ENCODE measurements at places on chromosomes 16 and 17.

- DNase-seq, result peak; percentile 52
Observed at GRCh38 chr16:89289428-89290395, 72.2 kb downstream of the ZNF778 start.

DNA sequence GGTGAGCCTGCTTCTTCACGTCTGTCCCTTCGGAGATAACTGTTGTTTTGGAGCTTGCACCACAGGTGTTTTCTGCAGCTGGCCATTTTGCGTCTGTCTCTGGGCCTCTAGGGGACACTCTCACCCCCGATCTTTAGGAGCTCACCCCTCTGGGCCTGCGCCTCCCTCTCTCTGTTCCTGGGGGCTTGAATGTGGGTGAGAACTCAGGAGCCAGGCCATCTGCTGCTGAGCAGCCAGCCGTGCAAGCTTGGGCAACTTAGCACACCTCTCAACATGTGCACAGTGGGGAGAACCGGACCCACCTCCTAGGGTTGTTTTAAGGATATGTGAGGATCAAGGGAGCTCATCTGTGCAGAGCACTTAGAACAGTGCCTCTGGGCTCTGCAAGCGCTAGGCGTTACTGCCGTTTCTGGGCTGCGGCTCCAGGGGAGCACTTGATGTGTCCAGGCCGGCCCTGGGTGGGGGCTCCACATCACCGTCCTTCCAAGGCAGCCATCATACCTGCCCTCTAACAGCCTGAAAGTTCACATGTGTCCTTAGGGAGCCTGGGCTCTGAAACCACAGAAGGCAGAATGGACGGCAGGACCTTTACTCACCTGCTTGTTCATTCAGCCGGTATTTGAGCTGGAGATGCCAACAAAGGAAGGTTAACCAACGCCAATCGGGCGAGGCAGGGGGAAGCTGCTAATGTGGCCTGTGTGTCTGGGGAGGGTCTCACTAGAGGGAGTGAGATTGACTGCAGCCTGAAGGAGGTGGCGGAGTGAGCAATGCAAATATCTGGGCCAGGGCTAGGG lies 66.3 kb downstream of the MRC2 start:
- no peak for DNase-seq

DNA sequence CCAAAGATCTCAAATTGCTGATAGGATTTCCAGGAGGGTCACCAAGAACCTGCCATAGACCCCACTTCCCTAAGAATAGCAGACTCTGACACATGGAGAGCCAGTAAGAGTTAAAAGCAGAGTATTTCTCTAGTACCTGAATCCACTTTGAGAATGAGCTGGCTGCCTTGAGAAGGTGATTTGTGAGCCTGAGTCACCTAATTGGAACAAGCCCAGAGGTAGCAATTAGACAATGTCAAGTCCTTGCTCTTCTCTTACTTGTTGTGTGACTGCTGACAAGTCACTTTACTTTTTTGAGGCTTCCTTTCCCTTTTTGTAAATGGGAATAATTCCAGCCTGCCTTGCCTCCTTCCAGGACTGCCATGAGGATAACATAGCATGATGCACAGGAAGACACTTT lies 76.1 kb upstream of the ASIC2 start:
- DNase-seq, result no peak

DNA sequence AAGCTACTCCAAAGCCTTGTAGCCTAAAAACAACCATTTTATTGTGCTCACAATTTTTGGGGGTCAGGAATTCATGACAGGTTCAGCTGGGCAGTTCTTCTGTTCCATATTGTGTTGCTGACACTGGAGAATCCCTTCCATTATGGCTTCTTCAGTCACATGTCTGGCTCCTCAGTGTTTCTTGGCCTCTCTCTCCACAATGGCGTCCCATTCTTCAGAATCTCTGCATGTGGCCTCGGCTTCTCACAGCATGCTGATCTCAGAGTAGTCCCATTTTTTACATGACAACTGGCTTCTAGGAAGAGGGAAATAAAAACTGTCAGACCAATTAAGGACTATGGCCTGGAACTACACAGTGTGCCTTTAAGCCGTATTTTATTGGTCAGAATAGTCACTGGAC lies 49.7 kb downstream of the NF1 start:
- no peak for DNase-seq

GRCh38 chr16:87098361-87098760 lies 218.8 kb downstream of the C16orf95 start:
- no peak for DNase-seq

DNA sequence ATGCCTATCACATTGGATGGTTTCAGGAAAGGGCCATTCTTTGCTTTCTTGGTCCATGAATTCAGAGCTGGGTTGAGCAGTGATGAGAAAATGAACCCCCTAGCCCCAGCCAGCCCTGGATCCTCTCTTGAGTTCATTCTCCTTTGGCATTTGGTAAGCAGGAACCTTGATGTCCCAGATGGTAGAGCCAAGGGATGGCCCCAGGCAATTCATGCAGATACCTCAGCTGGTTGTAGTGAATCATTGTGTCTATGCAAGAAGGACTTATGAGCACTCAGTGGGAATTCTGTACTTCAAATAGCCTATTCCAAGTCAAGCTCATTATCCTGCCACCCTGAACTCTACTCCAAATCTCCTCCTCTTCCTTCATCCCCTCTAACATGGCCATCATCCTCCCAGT lies 412.7 kb downstream of the UTP18 start:
- no peak for DNase-seq

- no peak for DNase-seq
Observed at GRCh38 chr16:309476-309875, 26.5 kb downstream of the PDIA2 start.

GRCh38 chr17:57534863-57535248 lies 210.2 kb downstream of the CCDC182 start:
- no peak for DNase-seq

DNA sequence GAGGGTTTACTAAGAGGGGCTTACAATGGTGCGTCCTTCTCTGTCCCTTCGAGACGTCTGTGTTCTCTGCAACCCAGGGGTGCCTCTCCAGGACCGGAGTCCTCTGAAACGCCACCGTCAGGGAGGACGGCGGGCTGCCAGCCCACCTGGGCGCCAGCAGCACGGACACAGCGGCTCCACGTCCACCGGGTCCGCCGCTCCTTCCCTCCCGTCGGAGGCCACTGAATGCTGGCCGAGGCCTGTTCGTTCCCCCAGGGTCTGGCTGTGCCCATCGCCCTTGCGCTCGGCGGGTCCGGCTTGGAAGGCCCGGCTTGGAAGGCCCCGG lies 403 bp downstream of the TEPSIN start:
- DNase-seq, result no peak

DNA sequence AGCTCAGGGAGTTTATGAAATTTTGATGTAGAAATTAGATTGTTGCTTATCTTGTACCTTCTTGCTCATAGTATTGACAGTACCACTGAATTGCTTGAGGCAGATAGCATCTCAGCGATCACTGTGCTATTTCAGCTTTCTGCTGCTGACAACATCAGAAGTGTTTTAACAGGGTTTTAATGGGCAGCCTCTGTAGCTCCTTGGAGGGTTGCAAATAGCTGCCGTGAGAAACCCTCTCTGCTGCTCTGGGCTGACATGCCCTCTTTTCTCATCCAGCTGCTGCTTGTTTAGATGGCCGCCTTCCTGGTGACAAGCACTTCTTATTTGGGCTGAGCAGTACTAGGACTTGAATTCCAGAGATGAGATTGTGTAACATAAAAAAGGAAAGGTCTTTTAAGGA lies 180.2 kb upstream of the TBX2 start:
- DNase-seq, result no peak

DNA sequence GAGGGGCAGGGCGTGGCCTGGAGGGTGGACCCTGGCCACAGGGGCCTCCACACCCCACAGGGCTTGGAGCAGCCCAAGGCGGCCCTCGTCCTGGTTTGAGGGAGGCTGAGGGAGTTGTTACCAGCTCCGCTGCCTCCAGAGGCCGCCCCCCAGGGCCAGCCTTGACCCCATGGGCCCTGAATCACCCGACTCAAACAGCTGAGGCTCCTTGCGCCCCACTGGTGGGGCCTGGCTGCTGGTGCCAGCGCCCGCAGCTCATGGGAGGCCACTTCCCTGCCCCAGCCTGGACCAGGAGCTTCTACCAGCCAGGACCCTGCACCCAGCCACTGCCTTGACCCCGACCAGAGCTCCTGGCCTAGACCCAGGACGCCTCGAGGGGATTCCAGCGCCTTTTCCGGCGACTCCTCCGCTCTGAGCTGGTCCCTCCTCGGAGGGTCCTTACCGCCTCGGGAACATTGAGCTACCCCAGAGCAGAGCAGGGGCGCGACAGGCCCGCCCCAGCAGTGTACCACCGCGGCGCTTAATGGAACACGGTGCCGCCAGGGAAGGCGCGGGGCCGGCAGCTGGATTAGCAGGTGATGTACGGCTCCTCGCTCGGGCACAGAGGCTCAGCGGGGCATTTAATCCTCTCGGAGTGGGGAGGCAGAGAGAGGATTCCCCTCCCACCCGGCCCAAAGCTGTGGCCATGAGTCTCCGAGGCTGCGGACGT lies 37.2 kb downstream of the GSE1 start:
- no peak for DNase-seq

GRCh38 chr17:47816111-47816735 lies 5.4 kb downstream of the OSBPL7 start:
- DNase-seq, result no peak

GRCh38 chr17:2899906-2900305 lies 103.7 kb downstream of the RAP1GAP2 start:
- DNase-seq, result no peak

GRCh38 chr17:42522798-42523278 lies 13.2 kb upstream of the NAGLU start:
- DNase-seq, result no peak

DNA sequence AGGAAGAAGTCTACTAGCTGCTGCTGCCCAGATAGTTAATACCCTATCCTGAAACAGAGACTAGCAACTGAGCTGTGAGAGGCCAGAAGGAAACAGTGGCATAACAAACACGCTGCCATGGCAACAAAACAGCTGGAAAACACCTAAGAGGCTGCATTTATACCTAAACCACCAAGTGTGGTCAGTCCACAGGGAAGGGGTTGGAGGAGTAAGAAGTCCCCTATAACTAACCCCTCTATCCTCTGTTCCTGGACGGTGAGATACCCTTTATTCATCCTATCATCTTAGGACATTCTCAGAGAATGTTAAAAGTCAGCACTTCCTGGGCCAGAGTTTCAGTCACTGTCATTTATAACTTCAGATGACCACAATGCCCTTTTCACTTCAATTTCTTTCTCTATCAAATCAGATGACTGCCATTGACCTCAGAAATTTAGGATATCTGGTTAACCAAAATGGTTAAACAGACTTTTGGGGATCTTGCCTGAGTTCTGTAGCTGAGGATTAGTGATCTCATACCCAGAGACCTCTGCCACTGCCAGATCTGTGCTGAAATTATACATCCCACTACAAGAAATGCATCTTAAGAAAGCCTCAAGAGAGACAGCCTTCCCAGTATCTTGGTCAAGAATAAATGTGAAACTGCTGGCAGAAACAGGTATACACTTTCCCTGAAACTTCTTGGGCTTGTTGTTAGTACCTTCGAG lies 36.2 kb downstream of the STH start:
- no peak for DNase-seq

DNA sequence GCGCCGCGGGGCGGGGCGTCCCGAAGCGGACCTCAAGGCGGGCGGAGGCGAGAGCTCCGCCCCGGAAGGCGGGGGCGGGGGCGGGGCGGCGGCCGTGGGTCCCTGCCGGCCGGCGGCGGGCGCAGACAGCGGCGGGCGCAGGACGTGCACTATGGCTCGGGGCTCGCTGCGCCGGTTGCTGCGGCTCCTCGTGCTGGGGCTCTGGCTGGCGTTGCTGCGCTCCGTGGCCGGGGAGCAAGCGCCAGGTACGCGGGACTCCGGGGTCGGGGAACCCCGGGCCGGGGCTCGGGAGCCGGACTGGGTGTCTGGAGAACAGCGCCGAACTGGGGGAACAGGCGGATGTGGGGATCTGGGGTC lies at the start of gene TNFRSF12A:
Gene TNFRSF12A (plus strand): TSS at position 122 of the 357 bp plus-strand sequence. CDS start 30 bp downstream, at position 152.
- peak; percentile 57 for DNase-seq

DNA sequence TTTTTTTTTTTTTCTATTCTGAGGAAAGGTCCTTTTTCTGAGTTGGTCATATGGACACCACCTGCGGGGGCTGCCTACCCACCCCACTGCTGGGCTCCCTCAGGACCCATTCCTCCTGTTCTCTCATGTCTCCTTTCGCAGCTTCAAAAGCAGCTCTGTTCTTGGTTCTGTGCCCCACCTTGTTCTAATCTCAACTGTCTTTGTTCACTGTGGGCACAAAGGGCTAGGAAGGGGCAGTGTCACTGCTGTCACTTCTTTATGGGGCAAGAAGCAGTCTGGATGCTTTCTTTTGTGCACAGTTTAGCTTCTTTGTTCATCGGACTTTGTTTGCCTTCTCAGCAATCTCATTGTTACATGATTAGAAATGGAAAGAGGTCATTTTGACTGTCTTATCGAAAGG lies 7.1 kb downstream of the GOSR2 start:
- no peak for DNase-seq

DNA sequence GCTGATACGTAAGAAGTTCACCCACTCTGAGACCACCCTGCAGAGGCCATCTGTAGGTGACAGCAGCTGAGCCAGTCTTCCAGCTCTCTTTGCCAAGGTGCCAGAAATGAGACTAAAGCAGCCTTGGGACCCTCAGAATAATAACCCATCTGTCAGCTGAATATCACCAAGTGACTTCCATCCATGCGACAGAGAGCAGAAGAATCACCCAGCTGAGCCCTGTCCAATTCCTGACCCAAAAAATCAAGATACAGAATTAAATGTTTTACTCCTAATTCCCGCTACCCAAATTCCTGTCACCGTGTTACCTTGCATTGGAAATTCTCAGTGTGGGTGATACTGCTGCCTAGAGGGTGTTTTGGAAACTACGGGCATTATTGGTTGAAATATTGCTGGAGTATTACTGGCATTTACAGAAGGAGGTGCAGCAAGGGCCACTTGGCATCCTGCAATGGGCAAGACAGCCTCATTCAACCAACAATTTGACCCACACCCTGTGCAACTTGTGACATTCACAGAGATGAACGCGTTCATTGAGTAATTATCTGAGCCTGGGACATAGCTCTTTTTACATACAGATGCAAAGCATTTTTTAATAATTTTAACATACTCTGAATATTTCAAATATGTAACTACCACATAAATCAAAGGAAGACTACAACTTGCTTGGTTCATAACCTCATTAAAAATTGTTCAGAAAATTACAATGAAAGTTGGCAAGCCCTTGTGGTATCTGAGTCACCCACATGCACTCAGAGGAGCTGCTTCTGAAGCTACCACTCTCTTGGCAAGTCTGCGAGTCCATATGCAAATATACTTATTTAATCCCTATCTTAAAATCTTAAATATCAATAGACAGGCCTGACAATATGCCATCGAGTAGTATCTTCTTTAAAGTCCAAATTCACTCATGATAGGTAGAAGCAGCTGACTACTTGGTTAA lies 126.6 kb downstream of the C16orf95 start:
- no peak for DNase-seq

- no peak for DNase-seq
Observed at GRCh38 chr17:48314716-48315115, 115.3 kb downstream of the SKAP1 start.
